ENCODE measurements at places on chromosomes 3 and 15. TPM values are rescaled to one million over a fixed set of nuclear protein-coding genes. Genes with fewer than 3 reads are reported as not detected.

DNA sequence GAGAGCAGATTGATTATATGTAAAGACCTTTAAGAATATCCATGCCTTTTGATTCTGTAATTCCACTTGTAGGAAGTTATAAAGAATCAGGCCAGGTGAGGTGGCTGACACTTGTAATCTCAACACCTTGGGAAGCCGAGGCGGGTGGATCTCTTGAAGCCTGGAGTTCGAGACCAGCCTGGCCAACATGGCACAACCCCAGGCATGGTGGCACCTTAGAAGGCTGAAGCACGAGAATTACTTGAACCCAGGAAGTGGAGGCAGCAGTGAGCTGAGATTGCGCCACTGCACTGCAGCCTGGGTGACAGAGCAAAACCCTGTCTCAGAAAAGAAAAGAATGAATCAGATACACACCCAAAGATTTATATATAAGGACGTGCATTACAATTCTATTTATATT lies 33.9 kb downstream of the HRH1 start:
- H3K27ac ChIP-seq: no peak overlapping the region
- no peak for DNase-seq
- no peaks in the 10 kb centered on the region for H3K36me3 ChIP-seq
- no peaks in the 10 kb centered on the region for H3K4me1 ChIP-seq
- H3K27me3 ChIP-seq: no peaks in the 10 kb centered on the region

DNA sequence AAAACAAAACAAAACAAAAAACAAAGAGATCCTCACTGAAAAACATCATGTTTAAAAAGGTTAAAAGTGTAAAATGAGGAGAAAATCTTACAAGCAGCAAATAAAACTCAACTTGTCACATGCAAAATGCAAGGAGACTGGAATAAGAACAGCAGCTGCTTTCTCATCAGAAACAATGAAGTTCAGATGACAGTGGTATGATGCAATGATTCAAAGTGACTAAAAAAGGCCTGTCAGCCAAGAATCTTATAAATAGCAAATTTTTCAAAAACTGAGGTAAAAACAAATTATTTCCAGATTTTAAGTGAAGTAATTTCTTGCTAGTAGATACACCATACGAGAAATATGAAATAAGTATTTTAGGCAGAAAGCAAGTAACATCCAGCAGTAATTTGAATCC lies 68.6 kb upstream of the EPHA3 start:
- no peak for DNase-seq
- H3K36me3 ChIP-seq: no peaks in the 10 kb centered on the region
- no peaks in the 10 kb centered on the region for H3K27me3 ChIP-seq
- H3K27ac ChIP-seq: no peak overlapping the region
- no peak overlapping the region for H3K4me3 ChIP-seq

Gene C2CD4A
- 0.13 TPM for total RNA-seq

- H3K27ac ChIP-seq: peak overlapping the region; percentile 20
- H3K4me3 ChIP-seq: no peak overlapping the region
These were observed 6.0 kb upstream of the HERC1 start for GRCh38 chr15:63839722-63840121.

DNA sequence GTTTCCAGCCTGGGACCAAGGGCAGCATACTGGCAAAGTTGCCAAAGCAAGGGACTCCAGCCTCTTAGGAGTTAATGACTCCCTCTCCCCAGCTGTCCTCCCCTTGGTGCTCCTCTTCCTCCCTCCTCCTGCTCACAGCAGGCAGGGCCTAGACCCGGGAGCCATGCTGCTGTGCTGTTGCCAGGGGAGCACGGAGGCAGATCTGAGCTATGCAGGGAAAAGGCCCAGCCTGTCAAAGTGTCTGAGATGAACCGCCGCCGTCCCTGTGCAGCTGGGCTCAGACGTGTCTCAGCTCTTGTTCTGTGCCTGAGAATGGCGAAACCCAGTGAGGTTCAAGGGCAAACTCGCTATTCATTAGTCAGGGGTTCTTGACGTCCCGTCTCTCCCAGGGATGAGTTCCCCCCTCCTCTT lies 60.8 kb upstream of the POLG start:
- H3K36me3 ChIP-seq: no peaks in the 10 kb centered on the region
- DNase-seq: no peak
- no peaks in the 10 kb centered on the region for H3K4me1 ChIP-seq
- peaks cover 14% of the 10 kb centered on the region for H3K27me3 ChIP-seq
- no peak overlapping the region for H3K4me3 ChIP-seq
- H3K27ac ChIP-seq: no peak overlapping the region

- no peak for DNase-seq
- H3K4me3 ChIP-seq: no peak overlapping the region
- no peak overlapping the region for H3K27ac ChIP-seq
- no peaks in the 10 kb centered on the region for H3K36me3 ChIP-seq
- H3K27me3 ChIP-seq: no peaks in the 10 kb centered on the region
These were observed 490.2 kb downstream of the IGSF11 start for GRCh38 chr3:118544458-118544857.

- H3K36me3 ChIP-seq: no peaks in the 10 kb centered on the region
- no peak for DNase-seq
- no peak overlapping the region for H3K4me3 ChIP-seq
- no peak overlapping the region for H3K27ac ChIP-seq
- no peaks in the 10 kb centered on the region for H3K27me3 ChIP-seq
- H3K4me1 ChIP-seq: no peaks in the 10 kb centered on the region
These were observed 18.7 kb downstream of the CFAP161 start for GRCh38 chr15:81152799-81153198.

Gene CGNL1
- total RNA-seq: not detected

Gene DNAJC17
- total RNA-seq: 46.5 TPM

GRCh38 chr15:89041507-89041906 lies 46.7 kb upstream of the ABHD2 start:
- no peaks in the 10 kb centered on the region for H3K36me3 ChIP-seq
- no peak overlapping the region for H3K27ac ChIP-seq
- H3K4me1 ChIP-seq: no peaks in the 10 kb centered on the region

Gene CCDC39
- total RNA-seq: not detected

GRCh38 chr3:16060358-16060852 lies 114.1 kb upstream of the GALNT15 start:
- no peak for DNase-seq
- no peak overlapping the region for H3K27ac ChIP-seq
- H3K4me1 ChIP-seq: no peaks in the 10 kb centered on the region
- peaks cover 3% of the 10 kb centered on the region for H3K27me3 ChIP-seq
- no peaks in the 10 kb centered on the region for H3K36me3 ChIP-seq

DNA sequence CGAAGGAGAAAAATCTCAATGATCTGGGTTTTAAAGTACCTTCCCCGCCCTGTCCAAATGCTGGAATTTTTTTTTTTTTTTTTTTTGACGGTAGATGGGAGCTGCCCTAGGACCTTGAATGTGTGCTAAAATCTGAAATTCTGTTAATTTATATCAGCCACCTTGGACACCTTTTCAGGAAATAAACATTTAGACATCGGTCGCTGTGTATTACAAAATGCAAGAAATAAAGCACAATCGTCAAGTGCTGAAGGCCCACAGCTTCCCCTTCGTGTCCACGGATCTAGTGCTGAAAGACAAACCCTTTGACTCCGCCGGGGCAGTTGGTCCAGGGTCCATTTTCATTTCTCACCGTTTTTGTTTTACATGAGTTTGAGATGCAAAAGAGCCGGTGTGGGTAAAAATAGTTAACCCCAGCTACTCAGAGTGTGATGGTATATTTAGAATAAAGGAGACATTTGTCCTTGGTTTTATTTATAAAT lies 90.2 kb upstream of the CHD2 start:
- no peaks in the 10 kb centered on the region for H3K36me3 ChIP-seq
- H3K27ac ChIP-seq: peak overlapping the region; percentile 94
- peak overlapping the region; percentile 61 for H3K4me3 ChIP-seq
- DNase-seq: peak; percentile 43
- peaks cover 59% of the 10 kb centered on the region for H3K4me1 ChIP-seq
- H3K27me3 ChIP-seq: no peaks in the 10 kb centered on the region

GRCh38 chr3:65170390-65171042 lies 482.7 kb upstream of the ADAMTS9 start:
- H3K4me1 ChIP-seq: no peaks in the 10 kb centered on the region
- H3K4me3 ChIP-seq: no peak overlapping the region
- no peaks in the 10 kb centered on the region for H3K36me3 ChIP-seq
- DNase-seq: no peak
- H3K27ac ChIP-seq: no peak overlapping the region

- H3K36me3 ChIP-seq: no peaks in the 10 kb centered on the region
- H3K27me3 ChIP-seq: no peaks in the 10 kb centered on the region
- DNase-seq: no peak
- H3K4me3 ChIP-seq: no peak overlapping the region
These were observed 826.8 kb upstream of the CFAP20DC start for GRCh38 chr3:59876533-59877062.

GRCh38 chr15:80828796-80829195 lies 49.6 kb downstream of the CEMIP start:
- no peaks in the 10 kb centered on the region for H3K36me3 ChIP-seq
- no peak for DNase-seq
- H3K4me3 ChIP-seq: no peak overlapping the region

DNA sequence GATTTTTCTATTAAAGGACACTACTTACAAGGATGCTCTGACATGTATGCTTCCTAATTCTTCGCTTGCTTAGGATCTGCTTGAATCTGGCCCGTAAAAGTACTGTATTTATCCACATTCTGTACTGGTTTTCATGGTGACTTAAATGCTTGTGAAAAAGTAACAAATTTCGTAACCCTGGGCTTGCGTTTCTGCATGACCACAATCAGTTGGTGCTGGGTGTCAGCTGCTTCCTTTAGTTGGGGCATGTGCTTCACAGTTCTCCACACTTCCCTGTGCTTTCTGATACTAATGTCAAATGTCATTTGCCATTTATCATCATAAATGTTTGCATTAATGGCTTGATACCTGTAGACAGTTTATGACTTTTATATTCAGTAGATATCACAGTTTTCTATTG lies 218.4 kb upstream of the MLF1 start:
- H3K36me3 ChIP-seq: no peaks in the 10 kb centered on the region
- H3K4me3 ChIP-seq: no peak overlapping the region
- no peak for DNase-seq

- no peak overlapping the region for H3K4me3 ChIP-seq
- no peaks in the 10 kb centered on the region for H3K27me3 ChIP-seq
- DNase-seq: peak; percentile 20
- no peak overlapping the region for H3K27ac ChIP-seq
- no peaks in the 10 kb centered on the region for H3K4me1 ChIP-seq
These were observed 5.0 kb upstream of the AP3S2 start for GRCh38 chr15:89898614-89899294.

Gene RAP2B
- 17.8 TPM for total RNA-seq

DNA sequence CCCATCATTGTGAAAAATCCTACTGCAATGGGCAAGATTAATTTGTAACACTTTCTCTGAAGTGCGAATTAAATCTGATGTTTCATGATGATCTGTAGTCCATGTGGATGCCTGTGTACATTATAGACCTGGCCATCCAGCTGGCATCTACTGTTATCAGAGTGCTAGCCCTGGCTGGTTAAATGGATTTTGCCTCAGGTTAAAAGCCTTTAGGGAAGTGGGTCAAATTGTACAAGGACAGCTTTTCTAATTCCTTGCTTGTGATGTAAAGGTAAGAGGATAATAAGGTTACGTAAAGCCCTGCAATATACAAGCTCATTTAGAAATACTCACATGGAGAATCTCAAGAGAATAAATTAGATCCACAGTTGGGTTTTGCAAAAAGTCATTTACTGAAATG lies 138.2 kb downstream of the EPHA3 start:
- no peaks in the 10 kb centered on the region for H3K36me3 ChIP-seq
- no peak overlapping the region for H3K27ac ChIP-seq
- no peak overlapping the region for H3K4me3 ChIP-seq
- no peaks in the 10 kb centered on the region for H3K27me3 ChIP-seq
- DNase-seq: no peak
- no peaks in the 10 kb centered on the region for H3K4me1 ChIP-seq

GRCh38 chr15:29682361-29682760 lies 139.9 kb downstream of the TJP1 start:
- H3K4me3 ChIP-seq: no peak overlapping the region
- no peaks in the 10 kb centered on the region for H3K36me3 ChIP-seq
- no peak for DNase-seq
- no peaks in the 10 kb centered on the region for H3K4me1 ChIP-seq
- no peak overlapping the region for H3K27ac ChIP-seq
